ENCODE measurements at places on chromosomes 6 and 20.

GRCh38 chr6:6926856-6927255, 180.9 kb upstream of the RREB1 start:
- DNase-seq: no peak

DNA sequence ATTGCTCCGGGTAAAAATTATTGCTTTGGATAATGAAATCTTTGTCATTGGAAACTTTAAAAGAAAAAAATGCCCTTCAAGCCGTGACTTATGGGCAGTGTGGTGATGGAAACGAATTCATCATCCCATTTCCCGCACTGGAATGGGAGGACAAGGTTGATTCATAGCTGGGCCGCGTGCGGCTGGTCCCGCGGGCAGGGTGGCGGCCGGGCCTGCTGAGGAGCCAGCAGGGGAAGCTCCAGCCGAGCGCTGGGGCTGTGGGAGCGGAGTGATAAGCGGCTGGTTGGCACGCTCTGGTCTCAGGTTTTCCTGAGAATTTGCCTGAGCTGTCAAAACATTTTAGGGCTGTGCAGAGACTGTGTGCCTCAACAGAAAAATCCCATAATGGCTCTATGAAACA, 351.7 kb downstream of the CDC5L start:
- DNase-seq: no peak

DNA sequence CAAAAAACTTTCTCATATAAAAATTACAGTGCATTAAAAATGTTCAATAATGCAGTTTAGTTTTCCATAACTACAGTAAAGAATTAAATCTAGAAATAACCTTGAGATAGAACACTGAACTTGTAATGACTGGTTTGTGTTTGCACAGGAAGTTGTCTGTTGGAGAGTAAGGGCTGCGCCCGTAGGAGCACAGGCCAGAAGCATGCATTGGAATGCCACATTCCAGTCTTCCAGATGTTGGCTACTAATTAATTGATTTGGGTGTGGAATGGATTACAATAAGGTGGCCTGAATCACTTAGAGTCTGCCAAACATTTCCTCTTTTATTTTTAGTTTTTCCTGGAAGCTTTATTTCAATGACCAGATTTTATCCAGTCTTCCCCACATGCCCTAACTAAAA, 582.6 kb upstream of the MMS22L start:
- DNase-seq: peak; percentile 3

DNA sequence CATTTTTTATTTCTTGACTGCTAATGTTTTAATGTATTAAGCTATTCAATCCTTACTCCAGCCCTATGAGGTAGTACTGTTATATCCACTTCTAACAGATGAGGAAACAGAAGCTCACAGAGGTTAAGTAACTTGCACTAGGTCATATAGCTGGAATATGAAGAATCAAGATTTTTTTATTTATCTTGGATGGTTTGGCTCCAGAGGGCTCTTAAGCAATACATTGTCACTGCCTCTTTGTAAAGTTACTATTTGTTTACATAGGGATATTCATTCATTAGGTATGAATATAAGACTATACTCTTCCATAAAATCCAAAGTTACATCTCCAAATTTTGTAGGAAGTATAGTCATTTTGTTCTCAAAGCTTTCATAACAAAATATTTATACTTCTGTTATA, 113.8 kb downstream of the LAMP5 start:
- no peak for DNase-seq

GRCh38 chr6:2962004-2962403, 9.4 kb downstream of the SERPINB6 start:
- no peak for DNase-seq

GRCh38 chr6:127119102-127120022, 891 bp downstream of the RSPO3 start:
- DNase-seq: no peak

GRCh38 chr20:46602429-46602828, 48.8 kb downstream of the SLC13A3 start:
- no peak for DNase-seq

GRCh38 chr6:14665827-14666724, 548.5 kb downstream of the CD83 start:
- peak; percentile 80 for DNase-seq

GRCh38 chr6:5051394-5051793, 33.7 kb upstream of the PPP1R3G start:
- no peak for DNase-seq

DNA sequence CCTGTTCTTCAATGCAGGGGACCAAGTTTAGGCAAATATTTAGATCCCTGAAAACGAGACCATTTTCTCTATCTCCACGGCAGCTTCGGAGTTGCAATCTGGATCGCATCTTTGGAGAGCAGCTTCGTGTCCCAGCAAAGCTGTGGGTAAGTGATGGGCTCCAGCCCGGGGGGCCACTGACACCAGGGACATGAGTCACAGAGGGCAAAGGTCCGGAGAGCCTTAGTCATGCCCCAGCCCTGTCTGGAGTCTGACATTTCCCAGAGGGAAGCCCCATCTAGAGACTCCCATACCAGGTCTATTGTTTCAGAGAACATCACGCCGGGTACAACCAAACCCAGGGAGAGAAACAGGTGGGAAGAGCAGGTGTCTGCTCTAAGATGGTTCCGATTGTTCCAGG, 95.9 kb downstream of the NFATC2 start:
- DNase-seq: peak; percentile 85

DNA sequence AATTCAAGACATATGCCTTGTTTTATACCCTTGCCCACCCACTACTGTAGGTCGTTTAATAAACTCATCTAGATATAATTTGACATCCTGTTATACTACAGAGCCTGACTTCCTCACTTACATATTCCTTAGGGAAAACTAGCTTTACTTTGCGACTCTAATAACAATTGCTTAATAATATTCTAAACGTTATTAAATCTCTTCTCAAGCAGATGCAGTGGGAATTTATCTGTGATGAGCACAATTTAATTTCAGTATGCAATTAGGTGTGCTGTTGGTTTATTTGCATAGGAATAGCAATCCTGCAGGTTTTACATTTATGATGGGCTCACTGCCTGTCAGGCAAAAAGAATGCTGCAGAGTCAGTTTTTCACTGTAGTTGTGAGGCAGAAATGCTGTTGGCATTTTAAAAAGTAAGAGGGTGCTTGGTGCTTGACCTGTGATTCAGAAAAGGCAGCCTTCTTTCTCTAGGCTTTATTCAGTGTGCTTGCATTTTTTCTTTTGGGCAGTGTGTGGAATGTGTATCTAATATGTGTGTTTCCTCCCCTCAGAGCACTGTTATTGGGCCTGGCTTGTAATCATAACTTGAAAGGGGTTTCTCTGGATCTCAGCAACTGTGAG, 152.3 kb upstream of the SCGN start:
- peak; percentile 14 for DNase-seq

All from AG08395 (cell line).